ENCODE measurements at places on chromosomes 7 and 10. TPM values are rescaled to one million over a fixed set of nuclear protein-coding genes. Genes with fewer than 3 reads are reported as not detected.

DNA sequence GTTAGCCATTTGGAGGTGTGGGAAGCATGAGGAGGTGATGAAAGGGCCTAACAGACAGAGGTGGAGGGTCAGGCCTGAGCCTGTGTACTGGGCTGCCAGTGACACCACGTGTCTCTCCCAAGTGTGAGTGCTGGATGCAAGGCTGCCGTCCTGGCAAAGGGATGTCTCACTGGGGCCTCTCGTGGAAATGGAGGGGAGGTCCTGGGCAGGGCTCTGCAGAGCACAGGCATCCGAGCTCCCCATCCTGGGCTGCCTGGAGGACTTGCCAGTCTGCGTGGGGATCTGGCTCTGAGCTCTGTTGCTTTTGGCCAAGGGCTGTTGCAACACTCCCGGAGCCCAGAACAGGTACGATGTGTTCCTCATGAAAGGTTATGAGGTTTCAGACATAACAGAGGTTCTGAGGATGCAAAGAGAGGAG, 77.3 kb downstream of the GRK5 start:
- H3K27me3 ChIP-seq, result peaks cover 25% of the 10 kb centered on the region
- no peaks in the 10 kb centered on the region for H3K36me3 ChIP-seq
- no peaks in the 10 kb centered on the region for H3K4me1 ChIP-seq
- DNase-seq, result no peak

TBX20 gene
- 3.4 TPM for total RNA-seq

- H3K4me1 ChIP-seq, result peaks cover 39% of the 10 kb centered on the region
- no peak overlapping the region for H3K27ac ChIP-seq
- no peaks in the 10 kb centered on the region for H3K27me3 ChIP-seq
- no peak for DNase-seq
- peaks cover 21% of the 10 kb centered on the region for H3K36me3 ChIP-seq
- no peak overlapping the region for H3K4me3 ChIP-seq
Observed at GRCh38 chr7:47556511-47557180, 25.3 kb downstream of the TNS3 start.

TMEM196 gene
- total RNA-seq, result not detected

DNA sequence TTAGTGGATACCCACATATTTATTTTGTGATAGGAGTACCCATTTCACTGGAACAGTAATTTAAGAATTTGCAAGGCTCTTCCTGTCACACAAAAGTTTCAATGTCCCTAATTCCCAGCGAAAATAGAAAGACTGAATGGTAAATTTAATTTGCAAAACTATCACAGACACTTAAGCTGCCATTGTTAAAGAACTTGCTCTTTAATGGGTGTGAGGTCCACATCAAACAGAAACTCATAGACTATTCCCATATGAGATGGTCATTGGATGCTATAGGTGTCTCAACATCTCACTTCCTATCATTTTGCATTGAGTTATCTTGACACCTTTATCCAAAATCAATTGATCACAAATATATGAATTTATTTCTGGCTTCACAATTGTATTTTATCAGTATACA, 415.9 kb downstream of the GPAM start:
- H3K4me1 ChIP-seq, result no peaks in the 10 kb centered on the region
- no peaks in the 10 kb centered on the region for H3K36me3 ChIP-seq
- H3K27ac ChIP-seq, result no peak overlapping the region
- H3K27me3 ChIP-seq, result peaks cover 11% of the 10 kb centered on the region
- H3K4me3 ChIP-seq, result no peak overlapping the region
- no peak for DNase-seq

GRCh38 chr7:71775648-71776047, 636.5 kb downstream of the CALN1 start:
- DNase-seq, result no peak
- no peak overlapping the region for H3K27ac ChIP-seq
- no peaks in the 10 kb centered on the region for H3K36me3 ChIP-seq
- no peaks in the 10 kb centered on the region for H3K27me3 ChIP-seq

DNA sequence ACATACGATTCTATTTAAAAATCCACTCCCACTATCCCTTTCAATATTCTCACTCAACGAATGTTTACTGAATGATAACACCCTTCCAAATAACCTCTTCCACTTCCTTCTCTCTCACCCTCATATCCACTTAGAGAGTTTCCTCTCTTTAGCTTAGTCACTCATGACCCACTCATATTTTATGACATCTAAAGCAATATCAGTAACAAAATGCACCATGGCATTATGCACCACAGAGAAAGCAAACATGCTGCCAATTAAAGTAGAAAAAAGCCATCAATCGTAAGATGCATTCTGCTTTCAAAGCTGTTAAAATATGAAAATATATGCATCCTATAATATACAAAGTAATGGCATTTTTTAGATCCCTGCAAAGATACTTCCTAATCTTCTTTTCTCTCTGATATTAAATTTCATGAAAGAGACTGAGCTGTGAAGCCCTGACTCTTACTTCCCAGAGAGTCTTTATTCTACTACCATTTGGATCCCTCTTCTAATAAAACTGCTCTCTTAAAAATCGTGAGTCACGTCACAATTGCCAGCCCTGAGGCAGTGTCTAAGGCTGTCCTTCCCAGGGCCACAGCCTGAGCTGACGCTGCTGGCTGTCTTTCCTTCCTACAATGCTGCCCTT, 283.0 kb upstream of the KLF6 start:
- no peak overlapping the region for H3K4me3 ChIP-seq
- H3K27me3 ChIP-seq, result no peaks in the 10 kb centered on the region
- no peak for DNase-seq

NOS3 gene
- 1.1 TPM for total RNA-seq

- peaks cover 9% of the 10 kb centered on the region for H3K4me1 ChIP-seq
- no peak for DNase-seq
- no peaks in the 10 kb centered on the region for H3K36me3 ChIP-seq
- no peak overlapping the region for H3K4me3 ChIP-seq
Observed at GRCh38 chr7:90772410-90772809, 176.3 kb downstream of the CDK14 start.

DNA sequence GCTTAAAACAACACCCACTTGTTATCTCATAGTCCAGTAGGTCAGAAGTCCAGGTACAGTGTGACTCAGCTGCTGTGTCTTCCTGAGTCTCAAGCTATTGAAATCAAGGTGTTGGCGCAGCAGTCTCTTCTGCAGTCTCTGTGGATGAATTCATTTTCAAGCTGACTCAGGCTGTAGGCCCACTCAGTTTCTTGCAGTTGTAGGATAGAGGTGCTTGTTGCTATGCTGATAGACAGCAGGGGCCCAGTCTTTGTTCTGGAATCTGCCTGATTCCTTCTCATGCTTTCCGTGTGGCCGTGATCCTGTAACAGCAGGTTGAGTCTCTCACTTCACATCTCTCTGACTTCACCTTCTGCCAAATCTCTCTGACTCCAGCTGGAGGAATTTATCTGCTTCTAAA, 400.4 kb upstream of the POM121L12 start:
- DNase-seq, result no peak
- H3K27ac ChIP-seq, result no peak overlapping the region
- no peaks in the 10 kb centered on the region for H3K4me1 ChIP-seq
- no peaks in the 10 kb centered on the region for H3K36me3 ChIP-seq
- H3K4me3 ChIP-seq, result no peak overlapping the region

DNA sequence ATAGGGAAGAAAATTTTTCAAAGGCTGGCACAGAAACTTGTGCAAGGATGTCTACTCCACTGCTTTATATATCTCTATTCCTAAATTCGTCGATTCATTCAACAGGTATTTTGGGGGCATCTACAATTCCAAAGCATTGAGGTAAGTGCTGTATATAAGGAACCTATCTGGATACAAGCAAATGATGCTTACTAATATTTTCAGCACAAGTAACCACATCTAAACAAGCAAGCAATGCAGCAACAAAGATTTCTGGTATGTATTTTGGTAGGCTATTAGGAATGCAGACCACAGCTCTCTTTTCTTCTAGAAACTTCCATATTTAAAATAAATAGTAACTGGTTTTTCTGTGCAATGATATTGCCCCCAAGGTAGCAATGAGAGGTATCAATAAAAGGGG, 183.9 kb downstream of the SGMS1 start:
- H3K36me3 ChIP-seq, result no peaks in the 10 kb centered on the region
- DNase-seq, result no peak
- no peaks in the 10 kb centered on the region for H3K27me3 ChIP-seq
- H3K27ac ChIP-seq, result no peak overlapping the region
- no peaks in the 10 kb centered on the region for H3K4me1 ChIP-seq

- peaks cover 33% of the 10 kb centered on the region for H3K4me1 ChIP-seq
- H3K27ac ChIP-seq, result peak overlapping the region; percentile 90
- H3K4me3 ChIP-seq, result peak overlapping the region; percentile 90
- peaks cover 60% of the 10 kb centered on the region for H3K36me3 ChIP-seq
Observed at GRCh38 chr7:43869867-43870240, 537 bp upstream of the MRPS24 start.

DNA sequence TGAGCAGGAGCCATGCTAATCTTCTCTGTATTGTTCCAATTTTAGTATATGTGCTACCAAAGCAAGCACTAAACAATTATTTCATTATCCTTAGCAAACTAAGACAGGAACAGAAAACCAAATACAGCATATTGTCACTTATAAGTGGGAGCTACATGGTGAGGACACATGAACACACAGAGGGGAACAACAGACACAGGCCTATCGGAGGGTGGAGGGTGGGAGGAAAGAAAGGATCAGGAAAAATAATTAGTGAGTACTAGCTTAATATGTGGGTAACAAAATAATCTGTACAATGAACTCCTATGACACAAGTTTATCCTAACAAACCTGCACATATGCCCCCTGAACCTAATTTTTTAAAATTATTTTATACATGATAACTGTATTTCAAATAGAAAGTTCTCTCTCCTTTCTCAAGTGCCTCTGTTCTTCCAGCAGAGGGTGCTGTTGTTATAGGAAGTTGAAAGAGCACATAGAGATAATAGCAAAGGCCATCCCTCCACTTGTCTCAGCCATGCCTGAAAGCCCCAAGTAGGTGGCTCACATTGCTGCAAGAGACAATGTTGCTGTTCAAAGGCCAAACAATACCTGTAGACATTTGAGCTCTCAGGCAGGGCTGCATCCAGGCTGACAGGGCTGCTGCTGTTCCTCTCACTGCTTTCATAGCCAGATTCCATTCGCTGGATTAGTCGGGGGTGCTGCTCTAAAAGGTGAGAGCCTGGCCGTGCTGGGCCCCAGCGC, 33.4 kb upstream of the PPP3CB start:
- H3K27ac ChIP-seq, result no peak overlapping the region
- DNase-seq, result peak; percentile 60
- no peaks in the 10 kb centered on the region for H3K27me3 ChIP-seq
- H3K36me3 ChIP-seq, result peaks cover 13% of the 10 kb centered on the region
- H3K4me3 ChIP-seq, result no peak overlapping the region

- H3K27me3 ChIP-seq, result peaks cover 70% of the 10 kb centered on the region
- DNase-seq, result no peak
- no peaks in the 10 kb centered on the region for H3K36me3 ChIP-seq
- H3K27ac ChIP-seq, result no peak overlapping the region
- H3K4me1 ChIP-seq, result no peaks in the 10 kb centered on the region
Observed at GRCh38 chr7:21113609-21114415, 314.1 kb upstream of the SP4 start.

DNA sequence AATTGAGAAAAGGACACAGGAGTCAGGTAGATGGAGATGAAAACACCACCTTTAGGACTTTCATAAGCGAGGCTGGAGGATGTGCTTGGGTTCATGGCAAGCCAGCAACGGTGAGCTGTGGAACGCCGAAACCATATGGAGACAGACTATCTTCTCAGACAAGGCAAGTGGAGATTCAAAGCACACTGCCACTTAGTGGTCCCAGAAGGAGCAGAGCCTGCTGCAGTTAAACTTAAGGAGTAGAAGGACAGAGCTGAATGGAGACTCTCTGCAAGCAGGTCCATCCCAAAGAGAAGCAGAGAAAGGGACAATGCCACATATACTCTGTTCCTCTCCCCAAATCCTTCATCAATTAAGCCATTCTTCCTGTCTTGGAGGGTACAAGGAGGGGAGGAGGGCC, 236.3 kb upstream of the HABP2 start:
- no peaks in the 10 kb centered on the region for H3K36me3 ChIP-seq
- DNase-seq, result no peak
- H3K27ac ChIP-seq, result no peak overlapping the region
- H3K27me3 ChIP-seq, result peaks cover 58% of the 10 kb centered on the region
- no peaks in the 10 kb centered on the region for H3K4me1 ChIP-seq
- H3K4me3 ChIP-seq, result no peak overlapping the region

- peak overlapping the region; percentile 47 for H3K27ac ChIP-seq
- DNase-seq, result no peak
- H3K4me3 ChIP-seq, result peak overlapping the region; percentile 77
- H3K36me3 ChIP-seq, result peaks cover 14% of the 10 kb centered on the region
- H3K27me3 ChIP-seq, result peaks cover 54% of the 10 kb centered on the region
- H3K4me1 ChIP-seq, result no peaks in the 10 kb centered on the region
Observed at GRCh38 chr10:22339761-22340328, 5.5 kb upstream of the SPAG6 start.

DNA sequence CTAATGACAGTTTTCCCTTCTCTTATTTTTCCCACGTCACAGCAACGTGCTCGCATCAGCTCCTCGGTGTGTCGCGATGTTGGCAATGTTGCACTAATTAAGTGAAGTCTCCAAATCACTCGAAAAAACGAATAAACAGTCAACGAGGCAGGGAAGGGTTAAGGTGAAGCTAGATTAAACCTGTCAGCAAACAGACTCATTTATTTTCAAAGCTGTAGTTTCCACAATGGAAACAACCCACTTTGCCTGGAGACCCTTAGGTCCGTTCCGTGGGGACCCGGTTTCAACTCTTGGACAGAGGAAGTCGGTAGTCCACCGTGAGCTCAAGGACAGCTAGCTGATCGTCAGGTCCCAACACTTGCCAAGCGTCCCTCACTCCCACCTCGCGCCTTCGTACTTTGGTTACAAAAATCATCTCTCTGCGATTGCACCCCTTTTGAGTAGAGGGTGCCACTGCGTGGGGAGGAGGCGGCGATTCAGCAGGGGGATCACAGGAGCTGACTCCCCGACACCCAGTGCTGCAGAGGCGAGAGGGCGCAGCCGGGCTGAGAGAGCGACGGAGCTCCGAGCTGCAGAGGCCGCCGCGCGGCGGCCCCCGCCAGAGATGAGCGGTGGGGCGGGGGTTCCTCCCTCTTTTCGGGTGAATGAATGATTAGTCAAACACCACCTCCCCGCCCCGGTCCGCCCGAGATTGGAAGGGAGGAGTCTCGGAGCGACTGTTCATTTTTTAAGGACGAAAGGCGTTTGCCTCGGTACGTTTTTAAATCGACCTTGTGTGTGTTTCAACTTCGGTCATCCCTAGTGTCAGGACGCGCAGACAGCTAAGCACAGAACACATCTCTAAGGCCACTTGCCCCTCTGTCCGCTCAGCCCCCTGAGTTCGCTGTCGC, 1.3 kb upstream of the BMPER start:
- peaks cover 94% of the 10 kb centered on the region for H3K27me3 ChIP-seq
- DNase-seq, result peak; percentile 24
- peak overlapping the region; percentile 73 for H3K4me3 ChIP-seq
